ENCODE measurements at places on chromosomes 6 and 20. TPM values are rescaled to one million over a fixed set of nuclear protein-coding genes. Genes with fewer than 3 reads are reported as not detected.

GRCh38 chr6:7916959-7917358 lies 6.4 kb upstream of the TXNDC5 start:
- DNase-seq = no peak

GRCh38 chr6:141199074-141199473 lies 933.7 kb upstream of the GJE1 start:
- DNase-seq = no peak

DNA sequence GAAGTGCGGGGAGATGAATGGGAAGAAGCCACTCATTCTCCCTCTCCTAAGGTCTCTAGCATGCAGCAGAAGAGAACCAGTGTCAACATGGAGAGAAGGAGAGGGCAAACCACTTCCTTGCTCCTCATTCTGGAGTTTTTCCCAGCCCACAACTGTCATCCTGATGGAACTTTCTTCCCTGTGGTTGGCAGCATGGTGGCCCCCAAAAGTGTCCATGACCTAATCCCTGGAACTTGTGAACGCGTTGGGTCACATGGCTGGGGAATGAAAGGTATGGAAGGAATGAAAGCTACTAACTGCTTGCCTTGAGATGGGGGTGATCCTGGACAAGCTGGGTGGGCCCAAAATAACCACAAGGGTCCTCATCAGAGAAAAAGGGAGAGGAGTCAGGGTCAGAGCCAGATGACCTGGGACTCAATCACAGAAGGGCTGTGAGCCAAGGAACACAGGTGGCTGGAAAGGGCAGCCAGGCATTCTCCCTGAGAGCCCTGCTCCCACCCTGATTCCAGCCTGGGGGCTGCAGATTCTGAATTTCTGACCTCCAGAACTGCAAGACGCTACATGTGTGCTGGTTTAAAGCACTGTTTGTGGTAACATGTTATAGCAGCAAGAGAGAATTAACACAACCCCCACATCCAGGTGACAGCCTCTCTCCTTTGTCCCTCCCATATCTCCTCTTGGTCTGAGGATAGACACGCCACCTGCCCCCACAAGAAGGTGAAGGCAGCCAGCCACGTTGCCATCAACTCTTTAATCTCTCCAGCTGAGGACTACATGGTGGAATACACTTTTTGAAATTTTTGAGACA lies 63.2 kb downstream of the PYGB start:
- DNase-seq = peak; percentile 38

GRCh38 chr20:52372169-52372568 lies 180.6 kb upstream of the ZFP64 start:
- no peak for DNase-seq

GRCh38 chr20:41232973-41233926 lies 84.3 kb downstream of the ZHX3 start:
- no peak for DNase-seq

DNA sequence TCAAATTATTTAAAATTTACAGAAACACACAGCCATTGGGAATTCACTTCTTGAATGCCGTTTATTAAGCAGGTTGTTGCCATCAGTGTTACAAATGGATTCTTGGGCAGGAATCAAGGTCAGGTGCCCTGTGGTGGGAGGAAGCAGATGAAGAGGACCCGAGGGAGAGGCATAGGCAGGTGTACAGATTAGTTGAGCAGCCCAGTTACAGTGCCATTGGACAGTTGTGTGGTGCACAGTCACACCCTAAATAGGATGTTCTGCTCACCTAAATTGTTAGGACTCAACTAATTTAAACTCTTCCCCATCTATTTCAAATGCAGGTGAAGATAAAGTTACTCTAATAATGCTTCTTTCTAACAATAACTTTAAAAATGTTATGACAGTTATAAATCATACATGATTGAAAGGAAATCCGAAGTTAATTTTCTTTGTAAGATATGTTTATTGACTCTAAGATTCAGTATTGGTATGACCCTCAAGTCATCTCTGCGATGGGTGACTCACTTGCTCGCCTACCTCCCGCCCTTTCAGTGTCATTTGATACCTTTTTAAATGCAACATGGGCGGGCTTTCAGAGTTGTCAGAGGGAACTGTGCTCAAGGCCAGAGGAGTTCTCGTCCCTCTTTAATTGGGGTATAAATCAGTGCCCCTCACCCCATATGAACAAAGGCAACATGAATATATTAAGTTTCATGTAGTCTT lies 35.1 kb downstream of the DSE start:
- no peak for DNase-seq

DNA sequence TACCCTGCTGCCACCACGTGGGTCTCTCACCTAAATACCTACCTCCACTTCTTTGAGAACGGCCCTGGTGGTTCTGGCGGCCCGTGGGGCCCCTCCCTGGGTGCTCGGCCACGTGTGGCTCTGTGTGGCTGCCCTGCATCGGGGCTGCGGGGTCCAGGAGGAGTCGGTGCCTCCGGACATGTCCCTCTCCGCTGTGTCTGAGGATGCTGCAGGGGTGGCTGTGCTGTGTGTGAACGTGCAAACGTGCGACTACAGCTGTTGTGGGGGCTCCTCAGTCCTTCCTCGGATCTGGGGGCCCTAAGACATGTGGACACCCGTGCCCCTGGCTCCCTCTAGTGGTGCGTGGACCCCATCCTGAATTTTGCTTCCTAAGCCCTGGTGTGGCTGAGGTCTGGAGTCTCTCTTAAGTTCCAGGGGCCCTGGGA lies 691.8 kb downstream of the QKI start:
- no peak for DNase-seq

GRM1 gene
- not detected for total RNA-seq

BTBD3 gene
- 43.7 TPM for total RNA-seq

MAS1 gene
- total RNA-seq = not detected

C20orf202 gene
- total RNA-seq = 0.59 TPM

KIZ gene
- total RNA-seq = 23.4 TPM
